Choroid plexus epithelial cell (primary cell): ENCODE measurements at places on chromosomes 6 and 20.

- DNase-seq, result no peak
Observed at GRCh38 chr20:31966991-31967655, 828 bp upstream of the XKR7 start.

DNA sequence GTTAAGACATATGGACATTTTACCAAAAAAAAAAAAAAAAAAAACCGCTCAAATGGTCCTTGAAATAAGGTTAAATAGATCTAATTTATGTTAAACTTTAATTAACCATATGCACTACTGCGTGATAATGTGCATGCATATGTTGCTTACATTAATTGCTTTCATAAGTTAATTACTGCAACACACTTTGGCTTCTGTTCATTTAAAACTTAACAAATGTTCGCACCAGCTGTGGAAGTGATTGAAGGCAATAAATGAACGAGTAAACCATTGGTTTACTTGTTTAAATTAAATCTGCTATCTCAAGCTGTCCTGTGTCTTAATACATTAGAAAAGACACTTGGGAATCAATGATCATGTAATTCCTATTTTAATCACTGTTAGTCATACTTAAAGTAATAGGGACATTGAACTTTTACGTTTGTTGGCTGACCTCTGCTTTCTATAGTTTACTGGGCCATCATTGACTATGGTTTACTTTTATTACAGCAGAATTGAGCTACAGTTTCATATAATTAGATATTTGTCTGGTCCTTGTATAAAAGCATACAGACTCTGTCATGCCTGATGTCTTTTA lies 294.7 kb downstream of the KHDC1L start:
- DNase-seq, result no peak

DNA sequence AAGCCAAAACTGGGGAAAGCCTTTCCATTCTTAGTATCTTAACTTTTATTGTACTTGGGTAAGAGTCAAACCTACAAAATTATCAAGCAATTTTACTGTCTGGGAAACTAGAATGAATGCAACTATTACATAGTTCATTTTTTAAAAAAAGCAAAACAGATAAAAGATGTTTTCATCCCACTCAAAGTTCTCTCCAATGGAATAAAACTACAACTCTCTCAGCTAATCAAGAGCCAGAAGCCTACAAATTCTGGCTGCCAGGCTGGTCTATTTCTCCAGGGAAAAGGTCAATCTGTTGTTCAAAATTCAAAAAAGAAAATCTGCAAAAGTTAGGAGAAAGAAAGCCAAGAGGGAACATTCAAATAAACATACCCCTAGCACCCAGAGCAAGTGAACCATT lies 56.2 kb downstream of the COL12A1 start:
- no peak for DNase-seq

DNA sequence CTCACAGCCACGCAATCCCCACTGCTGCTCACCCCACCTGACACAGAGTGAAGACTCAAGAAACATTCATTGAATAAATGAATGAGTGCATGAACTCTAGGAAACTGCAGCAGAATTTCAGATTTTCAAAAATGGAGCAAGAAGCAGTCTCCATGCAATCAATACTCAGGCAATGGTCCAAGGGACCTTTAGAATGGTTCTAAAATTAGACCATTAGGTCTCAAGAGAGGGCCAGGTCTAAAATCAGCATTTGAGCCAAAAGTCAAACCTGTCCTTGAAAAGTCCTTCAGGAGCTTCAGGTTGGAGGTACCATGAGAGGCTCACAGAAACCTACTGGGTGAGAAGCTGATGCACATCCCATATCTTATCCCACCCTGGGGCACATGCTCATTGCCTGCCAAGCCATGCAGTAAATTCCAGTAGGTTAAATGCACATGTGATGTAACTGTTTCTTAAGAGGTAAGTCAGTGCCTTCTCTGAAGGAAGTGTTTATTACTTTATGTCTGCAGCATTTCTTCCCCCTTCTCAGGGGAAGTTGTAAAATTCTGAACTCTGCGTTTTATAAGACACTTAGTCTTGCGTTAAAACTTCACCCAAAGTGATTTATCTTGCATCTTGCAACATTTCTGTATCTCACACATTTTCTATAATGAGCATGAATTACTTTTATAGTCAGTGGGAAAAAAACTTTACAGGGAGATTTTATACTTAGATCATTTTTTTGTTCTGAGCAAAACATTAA lies 126.6 kb downstream of the ADAT2 start:
- DNase-seq, result no peak

DNA sequence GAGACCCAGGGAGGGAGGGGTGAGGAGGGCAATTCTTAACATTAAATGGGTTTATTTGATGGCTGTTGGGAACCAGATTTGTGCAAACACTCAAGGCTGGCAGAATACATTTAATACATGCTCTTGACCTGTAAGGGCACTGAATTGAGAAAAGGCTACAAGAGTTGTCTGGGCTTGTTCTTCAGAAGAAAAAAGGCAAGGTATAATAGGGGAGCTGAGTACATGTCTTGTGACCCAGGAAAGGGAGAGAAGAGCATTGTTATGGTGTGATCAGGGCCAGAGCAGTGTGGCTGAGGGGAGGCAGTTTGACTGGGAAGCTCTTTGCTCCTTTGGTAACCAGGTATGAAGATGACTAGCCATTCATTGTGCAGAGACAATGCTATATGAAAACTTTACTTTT lies 18.9 kb downstream of the KLHL31 start:
- no peak for DNase-seq

GRCh38 chr20:17615645-17616479 lies 46.0 kb downstream of the DSTN start:
- no peak for DNase-seq

GRCh38 chr20:59175861-59176260 lies 12.2 kb downstream of the ZNF831 start:
- DNase-seq, result no peak

DNA sequence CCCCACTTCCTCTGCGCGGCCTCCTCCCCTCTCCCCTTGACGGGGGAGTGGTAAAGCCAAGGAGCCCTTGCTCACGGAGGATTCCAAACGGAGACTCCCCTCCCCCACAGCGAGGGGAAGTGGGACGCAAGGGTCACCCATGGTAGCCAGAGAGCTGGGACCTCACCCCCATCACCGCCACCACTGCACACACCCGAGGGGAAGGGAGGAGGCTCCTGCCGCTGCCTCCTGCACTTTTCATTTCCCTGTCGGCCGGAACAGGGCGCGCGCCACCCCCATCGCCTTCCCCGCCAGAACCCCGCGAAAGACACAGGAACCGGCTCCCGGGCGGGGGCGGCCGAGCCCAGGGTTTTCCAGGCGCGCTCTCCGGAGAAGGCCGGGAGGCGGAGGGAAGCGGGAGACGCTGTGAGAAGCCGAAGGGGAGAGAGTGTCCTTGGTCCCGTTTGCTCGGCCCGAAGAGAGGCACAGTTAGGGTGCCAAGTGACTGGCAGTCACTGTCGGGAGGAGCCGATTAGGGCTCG lies 789 bp downstream of the CCND3 start:
- DNase-seq, result no peak

GRCh38 chr6:30600451-30600961 lies 16.5 kb downstream of the PPP1R10 start:
- peak; percentile 12 for DNase-seq

DNA sequence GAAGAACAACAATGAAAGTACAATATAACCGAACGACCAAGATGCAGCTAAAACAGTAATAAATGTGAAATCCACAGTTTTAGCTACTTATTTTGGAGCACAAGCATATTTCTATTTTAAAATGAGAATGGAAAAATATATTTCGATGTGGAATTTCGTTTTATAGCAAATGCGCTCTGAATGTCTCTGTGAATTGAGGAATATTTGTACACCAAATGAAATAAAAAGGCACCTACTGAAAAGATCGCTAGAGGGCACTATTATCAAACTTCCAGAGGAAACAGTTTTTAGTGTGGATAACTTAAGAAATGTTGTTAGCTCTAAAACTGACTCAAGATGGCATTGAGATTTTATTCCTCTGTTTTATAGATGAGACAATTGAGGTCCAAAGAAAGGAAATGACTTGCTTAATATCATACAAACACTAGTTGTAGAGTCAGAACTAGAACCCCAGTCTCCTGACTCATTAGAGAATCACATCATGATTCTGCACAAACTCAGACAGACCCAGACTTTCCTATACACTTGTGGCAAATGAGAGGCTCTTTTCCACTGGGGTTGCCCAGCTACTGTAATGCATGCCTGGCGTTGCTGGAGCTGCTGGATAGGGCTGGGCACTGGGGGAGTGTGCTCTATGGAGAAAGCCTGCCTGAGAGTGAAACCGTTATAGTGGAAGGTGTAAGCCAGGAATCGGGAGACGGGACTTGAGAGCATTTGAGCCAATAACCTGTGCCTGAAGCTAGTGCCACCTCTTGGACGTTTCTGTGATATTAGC lies 51.9 kb downstream of the GCLC start:
- DNase-seq, result peak; percentile 77

DNA sequence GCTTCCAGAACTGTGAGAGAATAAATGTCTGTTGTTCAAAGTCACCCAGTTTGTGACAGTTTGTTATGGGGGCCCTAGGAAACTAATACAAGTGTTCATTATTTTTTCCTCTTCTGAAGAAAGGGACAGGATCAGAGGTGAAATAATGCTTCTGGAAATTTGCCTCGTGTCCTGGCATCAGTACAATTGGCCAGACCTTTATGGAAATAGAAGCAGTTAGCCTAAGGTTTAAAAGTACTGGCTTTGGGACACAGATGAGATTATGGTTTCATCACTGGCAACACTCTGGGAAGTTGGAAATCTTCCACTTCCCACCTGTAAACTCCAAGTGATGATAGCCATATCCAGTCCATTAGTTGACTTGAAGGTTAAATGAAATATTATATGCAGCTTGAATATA lies 88.7 kb downstream of the PLCB1 start:
- no peak for DNase-seq

DNA sequence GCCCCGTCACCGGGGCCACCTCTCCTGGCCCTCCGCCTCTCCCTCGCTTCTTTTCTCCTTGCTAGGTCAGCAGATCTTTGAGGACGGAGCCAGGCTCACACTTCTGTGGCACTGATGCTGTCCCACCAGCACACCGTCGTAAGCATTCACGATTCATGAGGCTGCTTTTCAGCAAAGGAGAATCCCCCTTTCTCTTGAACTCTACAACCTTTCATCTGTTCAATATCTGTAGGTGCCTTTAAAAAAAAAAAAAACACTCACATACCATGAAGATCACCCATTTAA lies 31.3 kb downstream of the ANKRD60 start:
- DNase-seq, result no peak

DNA sequence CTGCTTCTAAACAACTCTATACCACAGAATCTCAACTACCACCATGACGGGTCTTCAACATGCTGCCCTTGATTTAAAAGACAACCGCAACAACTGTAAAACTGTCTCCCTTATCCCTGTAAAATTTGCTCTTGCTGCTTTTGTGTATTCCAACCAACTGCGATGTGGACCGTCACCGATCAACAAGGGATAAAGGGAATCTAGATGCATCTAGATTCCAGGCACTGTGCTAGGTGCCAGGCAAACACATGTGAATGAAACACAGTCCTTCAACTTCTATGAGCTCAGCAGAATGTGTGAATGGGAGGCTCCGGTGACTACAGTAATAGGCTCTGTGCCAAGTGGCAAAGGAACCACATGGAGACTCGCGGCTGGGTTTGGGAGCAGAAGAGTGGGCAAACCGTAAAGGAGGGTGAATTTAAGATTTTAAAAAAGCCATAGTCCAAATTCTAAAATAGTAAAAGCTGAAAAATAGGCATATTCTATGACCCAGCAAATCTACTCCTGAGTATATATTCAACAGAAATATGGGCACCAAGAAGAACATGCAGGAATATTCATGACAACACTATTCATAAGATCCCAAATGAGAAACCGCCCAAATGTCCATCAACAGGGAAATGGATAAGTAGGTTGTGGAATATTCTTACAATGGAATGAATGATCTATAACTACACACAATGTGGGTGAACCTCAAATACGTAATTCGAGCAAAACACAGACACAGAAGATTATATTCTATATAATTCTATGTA lies 3.7 kb upstream of the PRND start:
- no peak for DNase-seq

- no peak for DNase-seq
Observed at GRCh38 chr6:149062653-149063348, 254.7 kb upstream of the TAB2 start.

DNA sequence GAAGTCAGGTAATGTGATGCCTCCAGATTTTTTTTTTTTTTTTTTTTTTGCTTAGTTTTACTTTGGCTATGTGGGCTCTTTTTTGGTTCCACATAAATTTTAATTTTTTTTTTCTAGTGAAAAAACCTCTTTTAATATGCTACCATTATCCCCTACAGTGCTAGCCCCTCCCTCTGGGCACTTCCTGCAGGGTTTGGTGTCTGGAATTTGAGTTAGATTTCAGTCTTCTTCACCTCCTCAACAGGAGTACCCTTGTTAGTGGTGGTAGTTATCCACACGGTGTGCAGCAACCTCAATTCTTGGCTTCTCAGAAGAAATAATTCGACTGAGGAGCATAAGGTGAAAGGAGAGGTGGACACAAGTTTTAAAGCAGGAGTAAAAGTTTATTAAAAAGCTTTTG lies 128.8 kb upstream of the SYNCRIP start:
- DNase-seq, result no peak

DNA sequence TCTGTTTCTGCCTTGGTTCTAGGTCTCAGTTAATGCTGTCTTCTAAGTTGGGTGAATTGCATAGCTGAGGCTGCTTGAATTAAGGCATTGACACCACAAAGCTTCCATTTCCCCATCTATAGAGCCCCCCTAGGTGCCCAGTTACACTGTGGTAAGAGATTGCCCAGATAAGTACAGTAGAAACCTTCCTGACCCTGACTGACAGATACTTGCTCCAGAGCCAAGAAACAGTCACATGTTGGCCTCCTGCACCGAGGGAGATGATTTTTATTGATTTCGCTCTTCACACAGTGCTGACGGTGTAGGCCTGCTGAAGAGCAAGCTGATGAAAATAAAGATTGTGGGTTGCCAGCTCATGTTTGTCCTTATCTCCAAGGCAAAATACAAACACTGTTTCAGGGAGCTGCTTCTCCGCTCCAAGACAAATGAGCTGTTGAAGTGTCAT lies 67.9 kb downstream of the TRMT11 start:
- DNase-seq, result peak; percentile 78

GRCh38 chr6:145816392-145816791 lies 1.8 kb upstream of the FBXO30 start:
- DNase-seq, result no peak

- no peak for DNase-seq
Observed at GRCh38 chr6:127015858-127016257, 102.6 kb upstream of the RSPO3 start.

DNA sequence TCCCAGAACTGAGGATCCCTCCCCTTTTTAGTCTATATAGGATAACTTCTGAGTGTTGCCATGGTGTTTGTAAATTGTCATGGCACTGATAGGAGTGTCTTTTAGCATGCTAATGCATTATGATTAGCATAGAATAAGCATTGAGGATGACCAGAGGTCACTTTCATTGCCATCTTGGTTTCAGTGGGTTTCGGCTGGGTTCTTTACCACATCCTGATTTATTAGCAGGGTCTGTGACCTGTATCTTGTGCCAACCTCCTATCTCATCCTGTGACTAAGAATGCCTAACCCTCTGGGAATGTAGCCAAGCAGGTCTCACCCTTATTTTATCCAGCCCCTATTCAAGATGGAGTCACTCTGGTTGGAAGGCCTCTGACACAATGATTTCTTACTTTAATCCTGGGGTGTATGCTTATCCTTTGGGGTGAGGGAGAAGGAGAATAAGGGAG lies 19.6 kb downstream of the WFDC2 start:
- DNase-seq, result no peak
